ENCODE measurements at places on chromosomes 7 and 10.

DNA sequence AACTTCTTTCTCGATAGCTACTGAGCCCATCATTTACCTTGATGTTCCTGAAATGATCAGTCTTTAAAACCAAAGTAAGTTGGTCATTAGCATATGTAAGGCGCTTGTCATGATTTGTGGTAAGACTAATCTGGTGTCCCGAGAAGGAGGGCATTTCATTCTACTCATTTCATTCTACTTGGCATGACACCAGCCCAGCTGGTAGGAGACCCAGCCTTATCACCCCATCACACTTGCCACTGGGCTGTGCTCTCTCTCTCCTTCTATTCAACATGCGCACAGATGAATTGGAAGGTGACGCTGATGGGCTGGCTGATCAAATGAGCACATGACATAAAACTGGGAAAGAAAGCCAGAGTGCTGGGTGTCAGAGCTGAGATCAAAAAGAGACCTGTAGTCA, 65.7 kb downstream of the CRTAC1 start:
- DNase-seq: no peak

- DNase-seq: no peak
Measured at GRCh38 chr7:134891262-134891695, 95.0 kb upstream of the AGBL3 start.

DNA sequence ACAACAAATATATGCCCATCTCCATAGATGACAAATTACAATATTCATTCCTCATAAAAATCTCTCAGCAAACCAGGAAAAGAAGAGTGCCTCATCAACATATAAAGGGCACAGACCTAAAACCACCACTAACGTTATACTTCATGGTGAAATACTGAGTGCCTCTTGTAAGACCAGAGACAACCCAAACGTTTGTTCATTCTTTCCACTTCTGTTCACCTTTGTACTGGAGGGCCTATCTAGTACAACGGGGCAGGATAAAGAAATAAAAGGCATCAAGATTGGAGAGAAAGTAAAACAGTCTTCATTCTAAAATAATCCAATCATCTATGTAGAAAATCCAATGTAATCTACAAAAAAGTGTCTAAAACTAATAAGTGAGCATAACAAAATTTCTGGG, 79.1 kb downstream of the LARP4B start:
- DNase-seq: no peak

GRCh38 chr7:133958822-133959221, 168.3 kb upstream of the LRGUK start:
- no peak for DNase-seq

DNA sequence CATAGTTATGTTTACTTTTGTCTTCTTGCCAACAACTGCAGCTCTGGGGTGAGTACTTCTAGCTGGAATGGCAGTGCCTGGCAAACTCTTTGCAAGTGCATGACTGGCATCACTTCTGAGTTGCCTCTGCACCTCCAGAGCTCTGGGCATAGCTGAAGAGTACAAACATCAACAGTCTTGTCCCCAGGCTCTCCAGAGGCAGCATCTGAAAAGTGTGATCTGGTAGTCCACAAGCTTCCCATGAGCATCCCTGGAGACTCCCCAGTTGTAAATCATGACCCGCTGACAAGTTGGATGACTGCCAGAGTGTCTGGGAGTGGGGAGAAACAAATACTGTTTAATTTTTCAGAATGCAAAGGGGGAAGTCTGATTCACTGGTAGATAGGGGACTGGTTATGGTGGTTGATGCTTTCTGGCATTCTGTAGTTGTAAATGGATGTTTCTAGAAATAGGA, 138.9 kb upstream of the CDK13 start:
- DNase-seq: no peak

GRCh38 chr10:47320812-47321211, 1.4 kb upstream of the GDF2 start:
- DNase-seq: no peak

GRCh38 chr7:48962821-48963505, 38.6 kb downstream of the CDC14C start:
- DNase-seq: no peak

DNA sequence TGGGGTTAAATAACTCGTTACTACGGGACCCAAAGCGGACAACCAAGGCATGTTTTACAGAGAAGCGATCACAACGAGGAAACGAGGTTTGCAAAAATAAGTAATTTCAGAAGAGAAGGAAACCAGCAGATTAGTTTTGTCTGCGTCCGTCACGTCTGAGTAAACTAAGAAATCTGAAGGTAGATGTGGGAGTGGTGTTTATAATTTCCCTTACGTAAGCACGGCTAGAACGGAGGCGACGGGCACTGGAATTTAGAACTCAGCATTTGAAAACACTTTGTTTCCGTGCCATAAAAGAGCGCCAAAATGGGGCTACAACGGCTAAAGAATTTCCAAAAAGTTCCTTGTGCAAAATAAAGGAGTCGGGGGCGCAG, 718 bp upstream of the UMAD1 start:
- no peak for DNase-seq
